Activated CD4-positive, CD25-positive, alpha-beta regulatory T cell treated with anti-CD3 and anti-CD28 coated beads, Interleukin-2, amount 50 U/mL, for 72 hours (primary cell): ENCODE measurements at places on chromosomes 12 and 14.

DNA sequence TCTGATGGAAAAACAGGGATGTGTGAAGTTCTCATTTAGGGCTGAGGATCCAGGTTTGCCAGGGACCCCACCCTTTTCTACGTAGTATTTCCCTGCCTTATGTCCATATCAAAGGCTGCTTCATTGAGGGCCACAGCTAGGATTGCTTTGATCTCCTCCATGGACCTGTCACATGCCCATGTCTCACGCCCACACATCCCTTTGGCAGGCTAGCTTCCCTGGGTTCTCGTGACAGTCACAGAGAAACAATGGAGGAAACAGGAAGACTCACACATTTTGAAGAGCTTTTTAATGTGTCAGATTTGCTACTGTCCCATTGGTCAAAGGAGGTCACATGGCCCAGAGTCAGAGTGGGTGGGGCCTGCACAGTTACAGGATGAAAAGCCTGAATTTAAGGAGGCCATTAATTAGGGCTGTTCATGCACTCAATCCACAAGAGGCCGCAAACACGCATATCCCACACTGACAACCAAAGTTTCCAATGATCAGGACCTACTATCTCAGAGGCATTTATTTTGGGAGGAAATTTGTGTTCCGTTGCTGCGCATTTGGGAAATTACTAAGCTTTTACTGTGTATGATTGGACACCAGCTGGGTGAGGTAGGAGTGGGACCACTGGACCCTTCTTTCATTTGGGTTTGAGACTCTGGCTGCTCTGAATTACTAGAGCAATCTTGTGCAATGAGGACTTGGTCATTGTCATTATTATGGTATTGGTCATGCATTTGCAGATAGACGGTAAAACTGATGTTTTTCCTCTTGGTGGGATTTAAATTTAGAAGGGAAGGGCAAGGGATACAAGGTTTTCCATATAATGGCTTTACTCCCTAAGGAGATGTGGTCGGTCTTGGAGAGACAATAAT lies 266.2 kb downstream of the KTN1 start:
- no peak for DNase-seq

DNA sequence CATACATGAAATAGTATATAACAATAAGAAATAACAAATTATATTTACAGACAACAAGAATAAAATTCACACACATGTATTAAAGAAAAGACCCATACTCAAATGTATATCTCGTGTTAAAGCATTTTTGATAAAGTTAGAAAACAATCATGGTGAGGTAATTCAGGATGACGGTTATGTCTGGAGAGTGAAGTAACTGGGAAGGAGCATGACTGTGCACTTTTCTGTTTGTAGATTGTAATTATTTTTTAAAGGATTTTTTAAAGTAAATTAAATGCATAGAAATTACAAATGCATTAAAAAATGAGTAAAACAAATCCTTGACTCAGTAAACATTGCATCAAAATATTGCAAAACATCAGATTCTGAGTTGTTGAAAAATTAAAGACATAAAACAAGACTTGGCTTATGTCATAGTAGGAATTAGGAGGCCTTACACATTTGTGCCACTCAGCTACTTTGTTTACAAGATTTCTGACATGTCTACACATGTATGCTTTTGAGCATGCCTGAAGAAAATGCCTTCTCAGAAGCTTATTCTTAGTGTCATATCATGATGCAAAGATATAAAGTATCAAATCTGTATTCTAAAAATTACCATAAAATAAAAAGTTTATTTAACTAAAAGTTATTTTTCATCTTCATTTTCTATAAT lies 1325.1 kb downstream of the SLC16A7 start:
- no peak for DNase-seq

DNA sequence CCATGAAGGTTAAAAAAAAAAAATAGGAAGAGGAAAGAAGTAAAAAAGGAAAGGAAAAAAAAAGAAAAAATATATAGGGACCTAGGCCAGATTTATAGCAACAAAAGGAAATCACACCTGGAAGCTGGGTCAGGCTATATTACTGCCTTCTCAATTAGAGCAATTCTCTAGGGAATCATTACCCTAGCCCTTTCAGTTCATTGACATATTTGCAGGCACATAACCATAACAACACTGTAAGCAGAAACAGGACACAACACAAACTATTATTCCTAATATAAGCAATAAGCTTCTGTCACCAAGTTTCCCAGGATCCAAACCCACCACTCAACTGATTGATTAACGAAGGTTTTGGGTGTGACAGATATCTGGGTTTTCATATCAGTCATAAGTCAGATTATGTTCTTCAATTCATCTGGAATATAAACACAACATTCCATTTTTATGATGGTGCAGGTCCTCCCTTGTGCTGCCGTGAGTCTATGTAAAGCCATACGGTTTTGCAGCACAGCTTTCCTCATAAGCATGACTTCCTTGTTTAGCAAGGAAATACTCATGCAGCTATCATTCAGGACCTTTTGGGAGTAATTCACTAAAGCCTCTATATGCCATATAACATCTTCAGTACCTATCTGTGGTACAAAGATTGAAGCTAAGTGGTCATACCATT lies 4.2 kb downstream of the PCNX4 start:
- DNase-seq: no peak

DNA sequence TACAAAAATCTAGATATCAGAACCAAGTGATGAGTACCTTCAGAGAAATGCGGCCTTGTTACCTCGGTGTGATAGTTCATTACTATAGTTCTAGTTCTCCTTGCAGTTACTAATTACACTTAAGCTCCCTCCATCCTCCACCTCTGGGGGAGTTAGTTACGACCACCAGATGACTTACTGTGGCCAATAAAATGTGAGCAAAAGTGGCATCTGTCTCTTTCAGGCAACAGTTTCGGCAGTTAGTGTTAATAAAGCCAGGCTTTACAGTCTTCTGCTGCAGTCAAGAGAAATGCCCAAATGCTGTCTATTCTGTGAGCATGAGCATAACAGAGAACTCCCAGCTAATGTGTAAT lies 6.0 kb downstream of the TXNDC16 start:
- no peak for DNase-seq

- no peak for DNase-seq
Measured at GRCh38 chr12:87943762-87944161, 85.4 kb downstream of the C12orf50 start.

DNA sequence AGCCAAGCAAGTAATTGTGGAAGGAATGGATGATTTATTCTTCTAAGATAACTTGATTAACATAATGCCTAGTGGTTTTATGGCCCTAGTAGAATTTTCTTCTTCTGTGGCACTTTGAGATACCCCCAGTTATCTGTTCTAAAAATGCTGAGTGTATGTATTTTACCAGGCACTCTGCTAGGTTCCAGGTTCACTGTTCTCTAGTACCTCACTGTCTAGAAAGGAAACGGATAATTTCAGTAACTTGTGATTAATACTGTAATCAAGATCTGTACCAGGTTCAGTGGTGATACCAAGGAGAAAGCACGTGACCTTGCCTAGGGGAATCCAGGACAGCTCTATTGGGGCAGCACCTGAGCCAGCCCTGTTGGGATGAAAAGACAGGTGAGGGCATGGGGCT lies 8.0 kb downstream of the ANO6 start:
- DNase-seq: no peak

GRCh38 chr12:3920351-3921150 lies 47.4 kb upstream of the PARP11 start:
- no peak for DNase-seq

DNA sequence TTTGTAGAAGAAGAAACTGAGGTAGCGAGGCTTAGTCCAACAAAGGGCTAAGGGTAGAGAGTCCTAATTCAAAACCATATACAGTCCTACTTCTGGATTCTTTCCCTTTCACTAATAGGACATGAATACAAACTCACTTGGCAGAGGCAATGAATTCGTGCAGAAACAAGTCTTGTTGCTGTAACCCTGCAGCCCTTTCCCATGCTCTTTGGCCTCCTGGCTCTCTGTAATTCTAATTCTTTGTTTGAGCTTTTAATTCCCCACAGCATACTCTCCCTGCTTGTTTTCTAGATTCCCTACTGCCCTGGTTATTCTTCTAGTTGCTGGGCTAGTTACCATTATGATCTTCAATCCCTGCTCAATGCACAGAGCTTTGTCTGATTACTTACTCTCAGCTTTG lies 381.4 kb downstream of the ETNK1 start:
- no peak for DNase-seq

DNA sequence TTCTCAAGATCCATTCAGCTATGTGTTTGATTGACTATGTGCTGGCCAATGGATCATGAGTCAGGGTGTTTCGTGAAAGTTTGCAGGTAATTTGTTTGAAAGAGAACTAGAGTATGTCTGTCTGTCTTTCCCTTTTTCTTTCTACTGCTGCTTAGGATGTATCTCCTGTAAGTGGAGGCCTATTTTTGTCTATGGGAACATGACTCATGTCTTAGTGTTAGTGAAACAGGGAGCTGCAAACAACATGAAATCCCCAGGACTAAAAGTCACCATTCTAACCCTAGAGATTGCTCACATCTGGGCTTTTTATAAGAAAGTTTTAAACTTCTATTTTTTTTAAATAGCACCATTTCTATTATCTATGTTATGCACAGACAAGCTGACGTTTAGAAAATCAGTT lies 333.0 kb downstream of the CCER1 start:
- no peak for DNase-seq

DNA sequence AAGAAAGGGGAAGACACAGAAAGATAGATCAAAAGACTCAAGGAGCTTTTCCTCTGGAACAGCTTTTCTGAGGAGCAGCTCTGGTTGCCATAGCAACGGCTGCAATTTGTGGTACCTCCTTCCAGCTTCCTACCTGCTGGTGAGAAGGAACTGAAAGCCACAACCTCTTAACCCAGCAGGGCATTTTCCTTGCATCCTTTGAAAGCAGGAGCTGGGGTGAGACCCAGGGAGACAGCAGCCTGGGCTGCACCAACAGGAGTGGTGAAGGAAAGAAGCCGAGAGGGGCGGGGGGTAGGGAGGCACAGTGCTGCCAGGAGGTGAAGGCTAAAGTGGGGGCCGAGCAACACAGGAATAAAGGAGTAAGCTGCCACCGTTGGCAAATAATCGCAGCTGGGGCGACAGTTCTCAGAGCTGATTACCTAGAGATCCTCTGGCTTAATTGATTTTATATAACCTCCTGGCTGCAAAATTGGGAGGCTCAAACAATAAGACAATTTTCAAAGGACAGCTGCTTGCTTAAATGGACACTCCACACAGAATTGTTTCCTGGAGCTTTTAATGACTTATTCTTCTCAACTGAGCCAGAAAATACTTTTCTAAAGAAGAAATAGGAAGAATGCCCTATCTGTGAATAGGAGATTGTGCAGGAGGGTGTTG lies 129.4 kb downstream of the RPAP3 start:
- DNase-seq: no peak

- no peak for DNase-seq
Measured at GRCh38 chr12:21827083-21827482, 52.6 kb upstream of the KCNJ8 start.

DNA sequence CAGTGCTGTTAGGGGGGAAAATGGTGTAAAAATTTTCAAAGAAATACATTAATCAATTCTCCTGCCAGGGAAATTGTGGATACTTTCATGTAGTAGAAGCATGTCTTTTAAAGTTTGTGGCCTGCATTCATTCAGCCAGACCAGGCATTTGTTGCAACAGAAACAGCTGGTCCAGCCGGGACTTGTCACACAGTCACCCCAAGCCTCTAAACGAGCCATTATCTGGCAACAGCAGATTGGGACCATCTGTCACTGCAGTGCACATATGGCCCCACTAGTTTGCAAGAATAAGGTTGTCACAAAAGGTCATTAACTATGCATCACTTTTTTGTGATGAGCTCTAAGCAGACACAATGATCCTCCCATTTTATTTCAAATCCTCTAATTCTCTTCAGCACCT lies 193.9 kb downstream of the PHLDA1 start:
- DNase-seq: no peak

DNA sequence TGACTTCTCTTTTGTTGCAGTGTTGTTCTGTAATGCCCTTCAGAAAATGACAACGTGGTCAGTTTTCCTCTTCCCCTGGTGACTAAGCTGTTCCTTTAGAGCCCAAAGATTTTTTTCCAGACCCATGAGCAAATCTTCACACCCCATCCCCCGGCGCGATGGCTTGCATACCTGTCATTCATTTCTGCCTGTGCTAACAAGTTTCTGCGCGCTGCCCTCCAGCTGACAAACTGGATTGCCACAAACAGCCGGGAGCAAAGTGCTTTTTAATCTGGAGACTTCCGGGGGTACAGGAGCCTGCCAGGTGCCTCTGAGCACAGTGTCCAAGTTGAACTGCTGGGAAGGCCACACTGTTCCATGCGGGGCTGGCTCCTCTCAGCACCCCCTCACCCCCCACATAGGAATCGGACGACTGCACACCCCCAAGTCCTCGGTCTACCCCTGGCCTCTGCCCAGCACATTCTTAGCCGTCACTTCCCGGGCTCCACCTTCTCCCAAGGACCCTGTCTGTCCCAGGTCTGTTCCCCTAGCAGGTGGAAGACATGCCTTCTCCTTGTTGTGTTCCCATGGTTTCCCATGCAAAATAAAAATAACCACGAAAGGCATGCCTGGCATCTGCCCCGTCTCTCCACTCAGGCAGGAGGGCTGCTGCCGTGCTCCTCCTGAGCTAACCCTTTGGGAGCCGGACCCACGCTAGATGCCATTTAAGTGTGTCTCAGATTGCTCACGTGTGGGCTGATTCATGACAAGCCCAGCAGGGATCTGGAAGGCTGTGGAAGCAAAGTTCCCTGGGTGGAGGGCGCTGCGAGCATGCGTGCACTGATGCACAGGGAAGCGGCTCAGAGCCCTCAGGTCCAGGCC lies 14.1 kb downstream of the RILPL1 start:
- DNase-seq: no peak

DNA sequence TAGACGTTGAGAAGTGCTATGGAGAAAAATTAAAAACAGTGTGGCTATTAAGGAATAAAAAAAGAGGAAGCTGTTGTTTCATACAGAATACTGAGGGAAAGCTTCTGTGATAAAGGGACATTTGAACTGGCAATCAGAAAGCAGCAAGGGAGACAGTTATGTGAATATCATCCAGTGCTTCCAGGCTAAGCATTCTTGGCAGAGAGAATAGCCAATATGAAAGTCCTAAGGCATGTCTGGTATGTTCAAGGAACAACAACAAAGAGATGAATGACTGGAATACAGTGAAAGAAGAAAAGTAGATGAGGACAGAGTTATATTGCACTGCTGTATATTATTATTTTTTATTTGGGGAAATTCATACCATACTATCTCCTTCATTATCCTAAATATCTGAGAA lies 23.9 kb downstream of the SCAF11 start:
- DNase-seq: no peak
